ENCODE measurements at places on chromosomes 3 and 15. TPM values are rescaled to one million over a fixed set of nuclear protein-coding genes. Genes with fewer than 3 reads are reported as not detected.

DNA sequence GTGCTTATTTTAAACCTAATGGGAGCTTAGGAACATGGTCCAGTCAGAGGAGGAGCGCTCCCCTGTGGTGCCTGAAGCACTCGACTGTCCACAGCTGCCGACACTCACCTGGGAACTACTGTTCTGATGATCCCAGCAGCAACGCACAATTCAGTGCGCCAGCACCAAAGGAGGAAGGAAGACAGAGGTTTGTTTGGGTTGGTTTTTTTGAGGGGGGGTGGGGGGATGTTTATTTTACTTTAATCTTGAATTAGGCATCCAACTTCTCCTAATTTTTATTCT lies 48.8 kb upstream of the VGLL4 start:
- no peaks in the 10 kb centered on the region for H3K27me3 ChIP-seq
- no peak overlapping the region for H3K27ac ChIP-seq
- no peaks in the 10 kb centered on the region for H3K4me1 ChIP-seq
- H3K36me3 ChIP-seq: no peaks in the 10 kb centered on the region
- DNase-seq: no peak
- no peak overlapping the region for H3K4me3 ChIP-seq

GRCh38 chr15:67945951-67946700 lies 106.3 kb upstream of the RNU6-1 start:
- H3K4me3 ChIP-seq: no peak overlapping the region
- H3K36me3 ChIP-seq: no peaks in the 10 kb centered on the region
- H3K27me3 ChIP-seq: no peaks in the 10 kb centered on the region
- DNase-seq: no peak
- no peak overlapping the region for H3K27ac ChIP-seq

DNA sequence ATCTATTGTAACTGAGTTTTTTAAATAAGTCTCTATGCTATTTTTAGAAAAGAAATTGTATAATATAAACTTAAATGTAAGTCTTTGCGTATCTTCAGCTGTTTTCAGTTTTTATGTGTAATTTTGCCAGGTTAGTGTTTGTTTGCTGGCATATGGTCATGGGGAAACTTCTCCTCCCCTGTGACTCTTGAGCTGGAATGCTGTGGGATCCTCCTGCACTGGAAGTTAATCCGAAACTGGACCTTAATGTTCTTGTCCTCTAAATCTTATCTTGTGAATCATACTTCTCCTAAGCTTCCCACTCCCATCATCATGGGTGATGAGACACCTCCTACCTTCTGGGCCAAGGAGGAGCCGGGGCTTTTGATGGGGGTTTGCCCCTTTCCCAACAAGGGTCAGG lies 52.4 kb upstream of the CHST2 start:
- no peak for DNase-seq
- H3K4me3 ChIP-seq: no peak overlapping the region
- no peak overlapping the region for H3K27ac ChIP-seq
- no peaks in the 10 kb centered on the region for H3K27me3 ChIP-seq
- no peaks in the 10 kb centered on the region for H3K36me3 ChIP-seq

DNA sequence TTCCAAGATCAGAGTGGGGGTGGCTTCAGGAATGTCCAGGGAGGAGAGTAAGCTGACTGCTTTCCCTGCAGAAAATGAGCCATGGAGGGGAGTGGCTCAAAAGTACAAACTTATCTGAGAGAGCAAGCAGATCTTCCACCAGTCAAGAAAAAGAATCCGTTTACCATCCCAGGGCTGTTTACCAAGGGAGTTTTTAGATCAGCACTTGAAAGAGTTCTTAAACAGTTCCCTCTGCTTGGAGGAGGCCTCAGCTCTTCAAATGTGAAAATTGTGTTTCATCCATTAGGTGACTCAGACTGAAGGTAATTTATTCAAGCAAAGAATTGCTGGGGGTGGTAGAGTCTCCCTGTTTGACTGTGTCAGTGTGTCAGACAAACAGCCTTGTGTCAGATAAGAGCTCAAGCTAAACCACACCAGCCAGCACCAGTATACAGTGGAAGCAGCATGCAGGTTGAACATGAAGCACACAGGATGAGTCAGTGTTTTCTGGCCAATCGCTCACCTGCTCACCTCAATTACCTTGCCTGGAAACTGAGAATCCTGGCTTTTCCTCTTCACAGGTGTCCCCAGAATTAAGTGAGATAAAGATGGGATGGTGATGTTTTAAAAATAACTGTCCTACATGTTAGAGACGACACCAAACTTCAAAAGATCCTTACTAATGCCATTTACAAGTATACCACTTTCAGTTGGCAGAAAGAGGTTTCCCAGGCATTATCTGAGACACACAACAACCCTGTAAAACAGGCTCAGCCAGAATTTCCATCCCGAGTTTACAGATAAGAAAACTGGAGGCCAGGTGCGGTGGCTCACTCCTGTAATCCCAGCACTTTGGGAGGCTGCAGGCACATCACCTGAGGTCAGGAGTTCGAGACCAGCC lies 21.7 kb downstream of the SH3BP5 start:
- H3K27ac ChIP-seq: peak overlapping the region; percentile 23
- no peaks in the 10 kb centered on the region for H3K27me3 ChIP-seq
- no peak for DNase-seq
- no peak overlapping the region for H3K4me3 ChIP-seq

- H3K27me3 ChIP-seq: no peaks in the 10 kb centered on the region
- H3K36me3 ChIP-seq: peaks cover 77% of the 10 kb centered on the region
- H3K4me1 ChIP-seq: peaks cover 17% of the 10 kb centered on the region
- H3K27ac ChIP-seq: no peak overlapping the region
- H3K4me3 ChIP-seq: no peak overlapping the region
These were observed 16.0 kb upstream of the PLA2G4F start for GRCh38 chr15:42172475-42172874.

- no peaks in the 10 kb centered on the region for H3K36me3 ChIP-seq
- H3K4me3 ChIP-seq: no peak overlapping the region
- peaks cover 29% of the 10 kb centered on the region for H3K4me1 ChIP-seq
- H3K27ac ChIP-seq: no peak overlapping the region
These were observed 244.4 kb downstream of the EDEM1 start for GRCh38 chr3:5431811-5432378.

DNA sequence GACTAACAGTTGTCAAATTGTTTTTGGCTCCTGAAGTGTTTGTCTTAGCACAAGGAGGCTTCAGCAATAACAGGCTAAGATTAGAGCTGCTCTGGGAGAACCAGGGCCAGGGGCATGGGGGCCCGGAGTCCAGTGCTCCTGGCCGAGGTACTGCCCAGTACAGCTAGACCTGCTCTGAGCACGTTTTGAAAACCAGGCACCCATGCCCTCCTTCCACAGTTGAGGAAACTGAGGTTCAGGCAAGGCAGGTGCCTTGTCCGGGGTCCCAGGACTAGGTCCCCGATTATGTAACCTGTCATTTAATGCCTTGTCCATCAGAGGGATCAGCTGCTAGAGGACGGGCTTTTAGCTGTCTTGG lies 19.2 kb downstream of the KBTBD13 start:
- H3K4me3 ChIP-seq: no peak overlapping the region
- DNase-seq: no peak
- no peak overlapping the region for H3K27ac ChIP-seq
- no peaks in the 10 kb centered on the region for H3K27me3 ChIP-seq
- H3K36me3 ChIP-seq: peaks cover 43% of the 10 kb centered on the region

- H3K4me3 ChIP-seq: no peak overlapping the region
- peak; percentile 89 for DNase-seq
- H3K36me3 ChIP-seq: peaks cover 96% of the 10 kb centered on the region
These were observed 145.4 kb downstream of the KLHL25 start for GRCh38 chr15:85649372-85649771.

DNA sequence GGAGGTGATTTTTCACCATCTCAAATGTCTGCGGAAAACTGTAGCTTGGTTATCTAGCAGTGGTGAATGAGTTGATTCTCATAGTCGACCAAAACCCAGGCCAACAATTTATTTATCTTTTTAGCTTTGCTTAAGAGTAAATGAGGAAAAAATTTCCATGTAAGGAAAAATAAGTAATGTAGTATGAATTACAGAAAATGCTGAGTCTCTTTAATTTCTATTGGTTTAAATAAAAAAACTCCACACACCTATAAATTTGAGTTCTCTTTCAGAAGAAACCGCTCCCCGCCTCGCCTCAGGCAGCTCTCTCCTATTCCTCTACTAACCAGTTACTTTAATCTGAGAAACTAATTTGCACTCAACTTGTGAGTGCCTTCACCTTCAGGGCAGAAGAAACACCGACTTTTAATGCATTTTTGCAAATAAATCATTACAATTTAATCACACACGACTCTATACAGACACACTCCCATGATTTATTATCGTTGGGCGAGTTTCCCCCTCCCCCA lies 540 bp upstream of the RSRC1 start:
- H3K4me3 ChIP-seq: peak overlapping the region; percentile 88
- no peak overlapping the region for H3K27ac ChIP-seq
- peaks cover 40% of the 10 kb centered on the region for H3K4me1 ChIP-seq

DNA sequence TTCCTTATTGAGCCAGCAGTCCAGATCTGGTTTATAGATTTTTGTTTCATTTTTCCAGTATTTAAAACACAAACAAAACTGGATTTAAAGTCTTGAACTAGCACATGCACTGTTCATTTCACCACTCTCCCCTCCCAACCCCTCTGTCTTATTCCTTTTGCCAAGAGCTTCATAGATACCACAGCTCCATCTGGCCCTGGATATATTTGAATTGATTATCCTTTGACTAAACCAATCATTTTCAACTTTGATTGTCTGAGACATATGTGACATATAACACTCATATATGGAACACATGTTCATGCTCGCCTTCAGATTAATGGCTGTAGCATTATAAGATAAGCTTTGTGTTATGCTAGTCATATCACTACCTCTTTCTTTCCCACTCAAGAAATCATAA lies 376.6 kb upstream of the NAALADL2 start:
- H3K4me1 ChIP-seq: no peaks in the 10 kb centered on the region
- H3K4me3 ChIP-seq: no peak overlapping the region
- H3K36me3 ChIP-seq: no peaks in the 10 kb centered on the region

- H3K4me3 ChIP-seq: no peak overlapping the region
- no peak for DNase-seq
- H3K36me3 ChIP-seq: no peaks in the 10 kb centered on the region
These were observed 150.7 kb upstream of the TLE3 start for GRCh38 chr15:70248116-70249025.

DNA sequence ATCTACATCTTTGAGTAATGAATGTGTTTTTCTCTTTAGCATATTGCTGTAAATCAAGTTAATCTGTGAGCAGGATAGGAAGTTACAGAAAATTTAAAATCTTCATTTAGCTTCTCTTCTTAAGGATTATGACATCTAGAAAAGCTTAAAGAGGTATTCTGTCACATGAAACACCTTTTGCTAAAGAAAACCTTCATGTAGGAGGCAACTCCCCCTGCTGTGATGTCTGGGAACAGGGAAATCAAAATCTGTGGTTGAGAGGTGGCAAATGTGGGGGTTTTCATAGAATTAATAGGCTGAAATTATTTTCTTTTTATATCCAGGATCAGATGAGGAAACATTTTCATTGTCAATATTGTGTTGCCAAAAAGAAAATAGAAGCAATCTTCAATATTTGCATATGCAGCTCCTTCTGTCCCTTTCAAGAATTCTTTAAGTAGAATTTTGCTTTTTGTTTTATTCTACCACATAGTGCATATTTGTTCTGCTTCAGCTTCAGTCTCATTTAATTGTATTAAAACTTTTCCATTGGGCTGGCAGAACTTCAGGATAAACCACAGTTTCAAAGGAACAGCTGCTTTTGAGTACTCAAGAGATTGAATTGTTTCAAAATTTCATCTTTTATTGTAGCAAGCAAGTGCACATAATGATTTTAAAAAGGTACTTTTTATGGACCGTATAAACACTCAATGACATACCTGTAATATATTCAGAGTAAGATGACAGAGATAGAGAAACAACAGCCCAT lies 128.4 kb downstream of the RAP2B start:
- H3K4me3 ChIP-seq: no peak overlapping the region
- peaks cover 72% of the 10 kb centered on the region for H3K4me1 ChIP-seq
- H3K27ac ChIP-seq: no peak overlapping the region
- no peak for DNase-seq
- no peaks in the 10 kb centered on the region for H3K36me3 ChIP-seq

- H3K27ac ChIP-seq: no peak overlapping the region
- H3K4me1 ChIP-seq: peaks cover 45% of the 10 kb centered on the region
- H3K36me3 ChIP-seq: peaks cover 13% of the 10 kb centered on the region
- H3K4me3 ChIP-seq: no peak overlapping the region
- DNase-seq: no peak
These were observed 30.7 kb upstream of the ANPEP start for GRCh38 chr15:89845305-89845893.

GRCh38 chr3:46662771-46663551 lies 30.5 kb downstream of the ALS2CL start:
- no peaks in the 10 kb centered on the region for H3K36me3 ChIP-seq
- DNase-seq: no peak
- no peak overlapping the region for H3K27ac ChIP-seq
- H3K4me1 ChIP-seq: no peaks in the 10 kb centered on the region

GRCh38 chr15:92648190-92648875 lies 7.2 kb downstream of the FAM174B start:
- H3K27me3 ChIP-seq: no peaks in the 10 kb centered on the region
- DNase-seq: no peak
- no peaks in the 10 kb centered on the region for H3K36me3 ChIP-seq
- no peak overlapping the region for H3K27ac ChIP-seq
- no peak overlapping the region for H3K4me3 ChIP-seq

- H3K27me3 ChIP-seq: no peaks in the 10 kb centered on the region
- DNase-seq: no peak
These were observed 699.6 kb downstream of the FHIT start for GRCh38 chr3:60551455-60552209.

DNA sequence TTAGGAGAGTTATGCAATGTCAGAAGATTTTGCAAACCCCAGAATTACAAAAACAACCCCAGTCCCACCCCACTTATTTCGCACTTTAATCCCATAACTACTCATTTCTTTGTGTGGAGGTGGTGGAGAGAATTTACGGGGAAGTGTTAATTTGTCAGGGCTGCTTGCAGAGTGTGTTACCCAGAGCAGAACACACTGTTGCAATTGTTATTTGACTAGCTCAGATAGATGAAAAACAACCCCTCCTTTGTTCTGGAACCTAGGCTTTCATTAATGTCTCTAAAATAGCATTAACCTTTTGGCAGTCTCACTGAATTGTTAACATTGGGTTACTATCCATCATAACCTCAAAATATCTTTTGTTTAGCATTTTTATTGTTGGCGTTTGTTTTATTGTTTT lies 55.8 kb upstream of the MINAR1 start:
- DNase-seq: no peak
- no peak overlapping the region for H3K27ac ChIP-seq
- H3K4me1 ChIP-seq: peaks cover 3% of the 10 kb centered on the region
- H3K36me3 ChIP-seq: no peaks in the 10 kb centered on the region
- no peaks in the 10 kb centered on the region for H3K27me3 ChIP-seq

GRCh38 chr15:80090041-80090440 lies 30.6 kb downstream of the ZFAND6 start:
- H3K27me3 ChIP-seq: no peaks in the 10 kb centered on the region
- no peak overlapping the region for H3K4me3 ChIP-seq
- H3K27ac ChIP-seq: no peak overlapping the region
- no peak for DNase-seq
- no peaks in the 10 kb centered on the region for H3K4me1 ChIP-seq

The SLC12A1 gene
- polyA plus RNA-seq: not detected

The HGD gene
- polyA plus RNA-seq: 0.23 TPM

The GOLGA6D gene
- not detected for polyA plus RNA-seq

The SPESP1 gene
- 0.47 TPM for polyA plus RNA-seq

The SPINK8 gene
- polyA plus RNA-seq: not detected

The KBTBD12 gene
- not detected for polyA plus RNA-seq

The GPR149 gene
- not detected for polyA plus RNA-seq

The OGG1 gene
- polyA plus RNA-seq: 21.9 TPM

The FBXO40 gene
- not detected for polyA plus RNA-seq

Measured in CD14-positive monocyte (primary cell).